ENCODE measurements at places on chromosomes 13 and 19. TPM values are rescaled to one million over a fixed set of nuclear protein-coding genes. Genes with fewer than 3 reads are reported as not detected.

Gene TMPRSS9
- total RNA-seq = not detected

Gene ZNF787
- 27.8 TPM for total RNA-seq

Gene RXFP2
- total RNA-seq = not detected

Gene ALG5
- total RNA-seq = 35.4 TPM

Gene OXGR1
- not detected for total RNA-seq

DNA sequence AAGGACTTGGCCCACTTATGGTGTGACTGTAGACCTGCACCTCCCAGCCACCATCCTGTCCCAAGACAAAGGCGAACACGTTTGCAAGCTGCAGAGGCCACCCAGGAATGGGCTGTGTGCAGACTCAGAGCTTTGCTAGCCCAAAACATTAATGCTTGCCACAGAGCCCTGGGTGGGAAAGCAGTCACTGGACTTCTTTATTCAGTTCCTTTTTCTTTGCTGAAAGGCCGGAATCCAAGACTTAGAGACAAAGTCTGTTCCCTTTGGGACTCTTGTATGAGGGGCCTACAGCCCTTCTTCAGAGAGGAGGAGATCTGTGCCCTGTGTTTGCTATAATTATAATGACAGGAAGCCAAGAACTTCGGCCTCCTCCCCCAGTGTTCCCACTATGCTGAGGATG lies 167.8 kb downstream of the DLEU7 start:
- no peak for DNase-seq

- no peak for DNase-seq
Measured at GRCh38 chr19:15810335-15810734, 5.1 kb downstream of the OR10H1 start.

DNA sequence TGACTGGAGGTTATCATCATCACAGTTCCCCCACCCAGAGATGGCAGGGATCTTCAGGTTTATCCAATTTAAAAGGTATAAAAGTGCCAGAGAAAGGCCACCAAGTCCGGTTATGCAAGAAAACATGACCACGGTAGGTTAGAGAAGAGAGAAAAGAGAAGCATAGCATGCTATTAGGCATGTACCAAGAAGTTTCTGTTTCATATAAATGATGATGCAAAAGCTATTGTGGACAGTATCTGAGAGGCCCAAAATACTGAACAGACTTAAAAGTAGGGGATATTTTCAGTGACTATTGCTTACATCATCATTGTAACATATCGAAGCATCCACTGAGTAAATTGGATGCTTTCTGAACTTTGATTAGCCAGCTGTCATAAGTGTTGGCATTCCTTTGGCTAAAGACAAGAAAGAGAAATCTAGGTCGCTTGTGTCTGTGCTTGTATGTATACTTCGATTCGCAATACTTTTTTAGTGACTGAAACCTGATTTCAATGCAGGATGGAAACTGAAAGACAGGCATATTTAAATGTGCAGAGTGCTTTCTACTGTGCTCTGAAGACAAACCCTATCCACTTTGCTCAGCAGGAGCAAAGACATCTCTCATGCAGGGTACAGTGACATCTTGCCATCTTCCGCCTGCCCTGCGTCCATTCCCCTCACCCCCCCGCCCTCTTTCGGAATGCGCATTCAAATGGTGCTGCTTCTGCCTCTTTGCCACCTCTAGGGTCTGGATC lies 180.3 kb downstream of the SHISA2 start:
- DNase-seq = no peak

GRCh38 chr19:2636897-2637683 lies 65.4 kb downstream of the GNG7 start:
- DNase-seq = peak; percentile 91
